ENCODE measurements at places on chromosomes 1 and 21.

DNA sequence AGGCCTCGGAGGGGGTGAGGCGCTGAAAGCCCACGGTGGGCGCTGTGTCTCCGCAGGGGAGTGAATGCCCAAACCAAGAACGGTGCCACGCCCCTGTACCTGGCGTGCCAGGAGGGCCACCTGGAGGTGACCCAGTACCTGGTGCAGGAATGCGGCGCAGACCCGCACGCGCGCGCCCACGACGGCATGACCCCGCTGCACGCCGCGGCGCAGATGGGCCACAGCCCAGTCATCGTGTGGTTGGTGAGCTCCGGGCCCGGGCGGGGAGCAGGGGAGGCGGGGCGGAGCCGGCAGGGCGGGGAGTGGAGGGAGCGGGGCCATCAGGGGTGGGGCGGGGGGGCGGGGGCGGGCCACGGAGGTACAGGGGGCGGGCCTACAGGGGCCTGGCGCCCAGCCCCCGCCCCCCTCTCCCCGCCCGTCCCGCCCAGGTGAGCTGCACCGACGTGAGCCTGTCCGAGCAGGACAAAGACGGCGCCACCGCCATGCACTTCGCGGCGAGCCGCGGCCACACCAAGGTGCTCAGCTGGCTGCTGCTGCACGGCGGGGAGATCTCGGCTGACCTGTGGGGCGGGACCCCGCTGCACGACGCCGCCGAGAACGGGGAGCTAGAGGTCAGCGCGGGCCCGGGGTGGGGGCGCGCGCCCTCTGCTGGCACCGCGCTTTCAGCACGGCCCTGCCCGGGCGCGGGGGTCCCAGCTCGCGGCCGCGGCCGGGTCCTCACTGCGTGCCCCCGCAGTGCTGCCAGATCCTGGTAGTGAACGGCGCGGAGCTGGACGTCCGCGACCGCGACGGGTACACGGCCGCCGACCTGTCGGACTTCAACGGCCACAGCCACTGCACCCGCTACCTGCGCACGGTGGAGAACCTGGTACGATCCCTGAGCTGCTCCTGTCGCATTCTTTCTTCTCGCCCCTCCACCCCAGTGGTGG lies 15.9 kb downstream of the ESPN start:
- DNase-seq: no peak

DNA sequence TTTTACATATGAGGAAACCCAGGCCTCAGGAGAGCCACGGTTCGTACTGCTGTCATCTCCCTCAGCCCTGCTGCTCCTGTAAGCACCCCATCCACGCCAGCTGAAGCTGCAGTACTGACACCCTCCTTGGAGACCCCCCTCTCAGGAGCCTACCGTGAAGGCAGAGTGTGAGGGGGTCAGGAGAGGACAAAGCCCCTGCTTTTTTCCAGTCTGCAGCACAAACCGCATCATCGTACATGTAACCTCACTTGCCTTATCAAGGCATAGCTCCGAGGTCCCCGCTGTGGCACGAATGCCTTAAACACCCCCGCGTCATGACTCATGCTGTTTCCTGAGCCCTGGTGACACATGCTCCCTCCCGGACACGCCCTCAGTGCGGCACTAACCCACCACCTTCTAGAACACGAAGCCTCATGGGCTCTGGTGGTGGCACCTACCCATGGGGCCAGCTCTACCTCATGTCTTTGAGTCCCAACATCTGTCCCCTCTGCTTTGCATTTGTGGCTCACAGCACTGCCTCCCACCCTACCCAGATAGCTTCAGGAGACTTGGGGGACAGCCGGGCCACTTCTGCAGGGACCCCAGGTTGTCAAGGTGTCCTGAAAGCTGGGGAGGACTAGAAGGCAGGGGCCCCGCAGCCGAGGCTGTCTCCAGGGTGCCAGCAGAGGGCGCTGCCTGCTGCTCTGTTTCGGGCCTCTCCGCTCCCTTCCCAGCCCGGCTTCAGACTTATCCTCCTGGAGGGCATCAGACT lies 4.9 kb downstream of the SH3BGRL3 start:
- DNase-seq: peak; percentile 85

DNA sequence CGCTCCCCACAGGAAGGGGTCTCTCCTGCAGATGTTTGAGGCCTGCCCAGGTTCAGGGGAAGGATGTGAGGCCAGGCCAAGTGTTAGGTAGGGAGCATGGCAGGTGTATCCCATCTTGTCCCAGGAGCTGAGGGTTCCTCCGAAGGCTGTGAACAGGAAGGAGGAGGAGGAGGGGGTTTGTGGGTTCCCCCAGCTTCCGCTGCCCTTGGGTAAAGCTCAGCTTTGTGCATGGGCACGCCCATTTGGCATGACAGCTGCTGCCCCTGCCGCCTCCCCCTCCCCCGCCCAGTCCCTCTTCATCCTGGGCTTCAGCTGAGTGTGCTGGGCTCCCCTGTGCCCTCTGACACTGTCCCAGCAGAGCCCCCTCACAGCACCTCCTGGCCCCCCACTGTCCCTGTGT lies 25.5 kb downstream of the TNFRSF8 start:
- DNase-seq: no peak

- DNase-seq: no peak
Observed at GRCh38 chr1:228006786-228007048, at the start of gene WNT3A. WNT3A (plus strand) TSS chr1:228006998; CDS start chr1:228007129, 131 bp downstream.

- DNase-seq: no peak
Observed at GRCh38 chr1:88265606-88266005, 418.5 kb upstream of the PKN2 start.

DNA sequence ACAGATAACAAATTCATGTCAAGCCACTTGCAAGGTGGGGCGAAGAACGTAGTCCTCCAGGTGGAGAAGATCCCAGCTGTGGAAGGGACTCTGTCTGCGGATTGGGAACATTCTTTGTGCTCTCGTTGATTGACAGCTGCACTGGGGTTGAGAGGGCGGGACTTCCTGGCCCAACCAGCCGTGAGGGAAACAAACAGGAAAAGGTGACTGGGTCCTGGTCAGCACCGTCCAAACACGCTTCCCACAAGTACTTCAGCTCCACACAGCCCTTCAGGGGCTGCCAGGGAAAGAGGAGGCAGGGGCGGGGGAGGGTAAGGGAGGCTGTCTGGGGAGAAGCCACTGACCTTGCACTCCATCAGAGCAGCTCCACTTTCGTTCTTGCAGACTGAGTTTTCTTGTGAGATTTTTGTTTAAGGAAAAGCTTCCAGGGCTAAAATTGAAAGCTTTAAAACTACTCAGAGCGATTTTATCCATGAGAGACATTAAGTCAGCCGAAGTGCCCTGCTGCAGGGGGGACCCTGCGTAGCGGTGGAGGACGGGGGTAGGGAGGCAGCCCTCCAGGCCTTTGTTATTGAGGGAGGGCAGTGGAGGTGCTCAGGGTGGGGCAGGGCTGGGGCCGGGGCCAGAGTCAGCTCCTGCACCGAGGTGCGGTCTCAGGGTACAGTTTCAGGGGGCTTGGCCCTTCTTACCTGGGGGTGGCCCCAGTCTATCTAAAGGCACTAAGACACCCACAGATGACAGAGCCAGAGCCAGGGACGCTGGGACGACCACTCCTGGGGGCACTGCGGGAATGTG lies 21.6 kb upstream of the STUM start:
- peak; percentile 36 for DNase-seq

GRCh38 chr1:65538664-65539063 lies 118.2 kb downstream of the LEPR start:
- DNase-seq: no peak

DNA sequence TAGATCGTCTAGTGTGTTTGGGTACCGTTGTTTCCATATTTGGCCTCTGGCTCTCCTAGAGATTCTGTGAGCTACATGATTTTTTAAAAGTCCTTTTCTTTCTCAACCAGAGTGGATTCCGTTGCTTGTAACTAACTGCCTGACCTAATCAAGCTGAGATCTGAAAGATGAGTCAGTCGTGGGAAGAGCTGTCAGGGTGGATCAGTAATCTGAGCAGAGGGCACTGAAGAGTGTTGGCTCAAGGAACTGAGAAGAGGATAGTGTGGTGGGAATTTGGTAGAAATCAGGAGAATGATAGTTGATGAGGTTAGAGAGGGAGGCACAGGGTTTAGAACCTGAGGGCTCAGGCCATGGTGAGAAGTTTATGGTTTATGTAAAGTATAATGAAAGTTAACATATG lies 52.2 kb downstream of the TRAF5 start:
- peak; percentile 84 for DNase-seq

GRCh38 chr1:198064181-198064580 lies 92.6 kb upstream of the NEK7 start:
- DNase-seq: no peak

GRCh38 chr1:172109359-172109758 lies 268.1 kb downstream of the DNM3 start:
- no peak for DNase-seq

- no peak for DNase-seq
Observed at GRCh38 chr1:204621396-204621795, 64.1 kb downstream of the LRRN2 start.

DNA sequence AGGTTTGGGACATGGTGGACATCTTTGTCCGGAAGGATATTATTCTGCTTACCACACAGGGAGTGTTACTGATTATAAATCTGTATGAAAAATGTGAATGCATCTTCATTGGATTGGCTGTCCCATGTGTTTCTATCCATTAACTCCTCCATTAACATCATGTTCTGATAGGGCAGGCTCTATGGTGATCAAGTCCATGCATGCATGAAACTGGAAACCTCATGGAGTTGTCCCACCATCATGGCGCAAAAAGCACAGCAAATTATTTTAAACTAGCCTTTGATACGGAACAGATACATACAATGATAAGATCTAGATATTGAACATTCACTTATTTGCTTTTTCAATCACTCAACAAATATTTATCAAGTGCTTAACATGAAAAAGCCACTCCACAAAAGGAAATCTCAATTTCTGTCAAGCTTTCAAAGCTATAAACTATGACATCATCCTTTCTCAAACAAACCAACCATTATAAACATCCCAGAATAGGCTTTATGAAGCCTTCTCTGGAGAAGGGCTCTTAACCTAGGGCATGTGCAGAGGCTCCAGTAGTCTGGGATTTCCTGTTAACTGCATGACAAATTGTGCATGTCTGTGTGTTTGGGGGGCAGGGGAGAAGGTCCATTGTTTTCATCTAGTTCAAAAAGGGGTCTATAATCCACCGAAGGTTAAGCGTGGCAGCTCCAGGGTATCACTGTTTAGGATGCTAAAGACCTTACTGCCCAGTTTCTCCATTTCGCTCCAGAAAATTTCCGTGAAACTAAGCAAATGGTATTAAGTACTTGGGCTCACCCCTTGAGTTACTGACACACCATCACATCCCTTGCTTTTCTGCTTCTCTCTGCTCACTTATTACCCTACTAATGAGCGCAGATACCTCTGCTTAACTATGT lies 46.1 kb downstream of the ADAMTS1 start:
- no peak for DNase-seq

DNA sequence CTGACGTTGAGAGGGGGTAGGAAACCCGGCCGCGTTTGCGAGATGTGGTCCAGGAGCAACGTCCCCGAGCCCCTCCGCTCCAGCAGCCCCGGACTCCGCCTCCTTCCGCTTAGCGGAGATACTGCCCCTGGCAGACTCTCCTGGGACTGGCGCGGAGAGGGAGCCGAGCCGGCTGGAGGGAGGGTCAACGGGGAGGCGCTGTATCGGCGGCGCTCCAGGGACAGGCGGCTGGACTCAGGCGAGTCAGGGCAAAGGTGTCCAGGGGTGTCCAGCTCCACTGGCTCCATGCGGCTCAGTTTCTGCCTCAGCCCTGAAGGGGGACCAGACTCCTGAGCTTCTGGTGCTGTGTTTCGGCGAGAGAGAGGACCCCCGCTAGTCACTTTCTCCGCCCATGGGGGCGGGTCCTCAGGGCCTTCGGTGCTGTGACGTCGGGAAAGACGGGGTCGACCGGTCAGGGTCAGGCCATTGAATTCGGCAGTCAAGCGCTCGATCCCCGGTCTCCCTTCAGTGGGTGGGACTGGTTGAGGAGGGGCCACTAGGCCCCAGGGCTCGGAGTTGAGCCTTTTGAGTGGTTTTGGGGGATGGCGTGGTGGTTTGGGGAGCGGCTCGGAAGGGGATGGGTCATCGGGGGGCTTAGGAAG lies 2.8 kb upstream of the LIX1L start:
- DNase-seq: peak; percentile 63

DNA sequence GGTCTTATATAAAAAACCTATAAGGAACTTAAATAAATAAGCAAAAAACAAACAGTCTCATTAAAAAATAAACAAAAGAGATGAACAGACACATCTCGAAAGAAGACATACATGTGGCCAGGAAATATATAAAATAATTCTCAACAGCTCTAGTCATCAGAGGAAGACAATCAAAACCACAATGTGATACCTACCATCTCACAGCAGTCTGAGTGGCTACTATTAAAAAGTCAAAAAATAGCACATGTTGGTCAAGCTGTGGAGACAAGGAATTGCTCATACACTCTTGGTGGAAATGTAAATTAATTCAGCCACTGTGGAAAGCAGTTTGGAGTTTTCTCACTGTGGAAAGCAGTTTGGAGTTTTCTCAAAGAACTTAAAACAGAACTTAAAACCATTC lies 100.3 kb upstream of the ADAMTS5 start:
- no peak for DNase-seq

DNA sequence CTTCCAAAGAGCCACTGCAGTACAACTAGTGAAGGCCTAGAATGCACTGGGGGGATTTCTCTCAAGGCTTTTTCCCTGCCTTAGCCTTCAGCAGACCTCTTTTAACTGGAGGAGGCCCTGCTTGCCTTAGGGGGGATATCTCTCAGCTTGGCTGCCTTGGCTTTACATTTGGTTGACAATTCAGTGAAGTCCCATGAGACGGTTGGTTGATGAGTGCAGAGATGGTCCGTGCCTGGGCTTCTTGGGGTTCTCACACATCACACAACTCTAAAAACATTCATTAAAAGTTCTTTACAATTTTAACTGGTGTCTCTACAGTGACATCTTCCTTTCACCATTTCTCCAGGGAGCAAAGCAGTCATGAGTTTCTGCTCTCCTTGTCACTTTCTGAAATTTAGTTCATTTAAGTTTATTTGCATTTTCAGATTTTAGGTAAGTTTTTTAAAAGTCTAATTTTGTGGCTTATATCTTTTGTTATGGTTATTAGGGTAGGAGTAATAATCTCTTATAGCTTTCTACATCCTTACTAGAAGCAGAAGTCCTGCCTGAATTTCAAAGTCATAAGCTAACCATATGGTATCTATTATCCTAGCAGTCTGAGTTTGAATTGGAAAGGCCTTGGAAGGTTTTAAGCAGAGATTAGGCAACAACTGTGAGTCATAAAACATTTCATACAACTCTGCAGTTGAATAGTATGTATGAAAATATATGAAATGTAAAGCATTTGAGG lies 487.6 kb downstream of the DPYD start:
- peak; percentile 89 for DNase-seq

DNA sequence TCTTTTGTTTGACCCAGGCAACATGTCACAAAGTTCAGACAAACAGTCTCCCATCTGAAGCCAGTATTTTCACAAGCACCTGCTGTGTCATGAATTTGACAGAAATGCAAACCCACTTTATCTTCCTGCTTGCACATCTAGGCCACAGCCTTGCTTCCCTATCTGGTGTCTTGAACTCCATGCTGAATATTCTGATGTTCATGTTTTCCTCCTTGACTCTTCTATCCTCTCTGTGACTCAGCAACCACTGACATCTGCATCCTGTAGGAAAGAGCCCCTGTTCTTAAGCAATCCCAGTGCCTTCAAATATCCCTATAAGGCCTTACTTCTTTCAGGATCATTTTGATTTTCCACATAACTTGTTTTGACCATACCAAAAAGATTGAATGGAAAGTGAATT lies 6.5 kb downstream of the CD55 start:
- peak; percentile 72 for DNase-seq

GRCh38 chr1:6260961-6261614 lies at the start of gene GPR153:
GPR153 (minus strand) TSS chr1:6261098; CDS start chr1:6254905, 6,193 bp downstream.
- DNase-seq: peak; percentile 40
